ENCODE measurements at places on chromosomes 7 and 10.

DNA sequence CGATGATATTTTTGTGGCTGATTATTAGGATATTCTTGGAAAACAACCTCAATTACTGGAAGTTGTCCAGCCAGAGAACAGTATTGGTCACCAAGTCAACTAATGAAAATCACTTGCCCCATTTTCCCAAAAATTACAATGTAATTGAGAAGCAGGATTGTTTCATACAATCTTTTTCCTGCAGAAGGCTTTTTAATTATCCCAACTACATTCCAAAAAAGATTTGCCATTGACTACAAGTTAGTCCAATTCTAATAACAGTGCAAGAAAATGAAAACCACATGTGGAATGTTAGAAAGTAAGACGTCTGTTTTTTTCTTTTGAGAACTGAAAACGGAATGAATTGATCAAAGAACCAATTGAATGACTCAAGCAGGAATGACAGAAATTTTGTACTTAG, 1195.8 kb downstream of the SORCS1 start:
- no peak for DNase-seq

- DNase-seq: no peak
Measured at GRCh38 chr7:155506854-155507337, 39.5 kb downstream of the CNPY1 start.

DNA sequence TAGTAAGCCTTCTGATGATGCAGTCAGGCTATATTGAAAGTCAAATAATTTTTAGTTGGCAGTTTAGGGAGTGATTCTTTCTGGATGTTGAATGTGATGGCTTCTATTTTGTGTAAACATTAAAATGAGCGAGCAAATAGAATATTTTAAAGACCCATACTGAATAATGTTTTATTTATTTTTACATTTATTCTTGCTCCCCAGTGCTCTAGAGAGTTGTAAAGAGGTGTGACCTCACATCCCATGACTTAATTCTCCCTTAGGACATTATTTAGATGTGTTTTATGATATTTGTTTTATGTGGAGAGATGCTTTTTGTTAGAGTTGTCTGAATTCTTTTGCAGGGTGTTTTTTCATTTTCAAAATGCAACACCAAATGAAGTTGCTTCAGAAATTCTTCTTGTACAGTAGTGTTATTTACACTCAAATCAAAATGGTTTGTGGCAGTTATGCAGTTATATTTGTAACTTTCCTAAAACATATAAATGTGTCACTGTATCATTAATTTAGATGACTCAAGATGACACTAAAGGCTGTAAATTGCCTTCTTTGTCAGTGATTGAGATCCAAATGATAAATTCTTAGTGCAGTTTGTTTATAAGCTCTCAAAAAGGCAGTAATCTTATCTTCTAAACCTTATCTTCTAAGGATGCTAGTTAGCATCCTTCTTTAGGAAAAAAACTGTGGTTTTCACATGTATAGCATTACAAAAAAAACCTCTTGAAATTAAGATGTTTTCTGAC, 12.4 kb downstream of the UMAD1 start:
- DNase-seq: no peak

DNA sequence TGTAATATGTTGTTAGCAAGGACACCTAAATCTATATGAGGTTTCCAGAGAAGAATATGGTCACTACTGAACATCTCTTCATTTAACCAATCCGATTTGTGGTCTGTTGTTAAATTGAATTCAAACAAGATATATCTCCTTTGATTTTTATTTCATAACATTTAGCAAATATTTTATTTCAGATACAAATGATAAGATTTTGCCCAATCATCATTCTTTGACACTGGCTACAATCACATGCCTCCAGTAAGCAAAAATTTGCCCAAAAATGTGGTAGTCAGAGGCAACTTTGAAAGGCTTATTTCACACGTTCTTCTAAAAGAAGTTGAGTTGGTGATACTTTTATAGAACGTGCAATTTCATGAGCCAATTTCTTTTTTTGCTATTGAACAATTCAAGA, 44.7 kb upstream of the AGMO start:
- DNase-seq: no peak

DNA sequence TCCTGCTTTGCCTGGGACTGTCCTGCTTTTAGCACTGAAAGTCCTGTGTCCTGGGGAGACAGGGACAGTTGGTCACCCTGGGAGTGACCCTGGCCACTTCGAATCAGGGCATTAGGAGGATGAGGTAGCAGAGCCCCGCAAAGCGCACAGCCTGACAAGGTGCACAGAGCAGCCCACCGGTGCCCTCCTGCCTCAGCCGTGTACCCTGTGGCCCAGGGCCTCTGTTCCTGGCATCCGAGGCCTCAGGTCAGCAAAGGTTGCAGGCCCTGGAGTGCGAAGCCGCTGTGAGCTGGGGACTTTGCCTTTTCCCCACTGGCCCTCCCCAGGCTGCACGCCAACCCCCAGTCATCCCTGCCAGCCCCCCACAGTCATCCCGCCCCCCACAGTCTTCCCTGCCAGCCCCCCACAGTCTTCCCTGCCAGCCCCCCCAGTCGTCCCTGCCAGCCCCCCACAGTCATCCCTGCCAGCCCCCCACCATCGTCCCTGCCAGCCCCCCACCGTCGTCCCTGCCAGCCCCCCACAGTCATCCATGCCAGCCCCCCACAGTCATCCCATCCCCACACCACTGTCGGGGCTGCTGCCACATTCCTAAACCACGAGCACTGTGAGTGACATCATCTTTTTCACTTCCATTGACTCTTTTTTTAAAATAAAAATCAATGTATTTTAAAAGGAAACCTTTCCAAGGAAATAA, 91.8 kb downstream of the RGS10 start:
- no peak for DNase-seq

- DNase-seq: no peak
Measured at GRCh38 chr10:3430501-3430900, 257.9 kb upstream of the PITRM1 start.

DNA sequence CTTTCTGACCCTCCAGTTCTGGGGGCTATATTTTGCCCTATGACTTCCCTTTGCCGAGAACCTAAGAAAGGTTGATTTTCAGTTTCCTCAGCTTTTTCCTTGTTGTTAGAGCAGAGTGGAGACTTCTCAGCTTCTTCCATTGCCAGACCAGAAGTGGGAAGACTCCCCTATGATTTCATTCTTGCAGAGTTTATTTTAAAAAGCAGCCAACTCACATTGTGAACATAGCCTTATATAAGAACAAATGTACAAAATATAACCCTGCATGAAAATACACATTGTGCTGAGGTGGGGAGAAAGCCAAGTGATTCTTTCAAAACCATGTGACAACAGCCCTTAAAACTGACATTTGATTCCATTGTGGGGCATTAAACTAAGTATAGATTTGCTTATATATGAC, 33.8 kb upstream of the FZD8 start:
- DNase-seq: no peak

DNA sequence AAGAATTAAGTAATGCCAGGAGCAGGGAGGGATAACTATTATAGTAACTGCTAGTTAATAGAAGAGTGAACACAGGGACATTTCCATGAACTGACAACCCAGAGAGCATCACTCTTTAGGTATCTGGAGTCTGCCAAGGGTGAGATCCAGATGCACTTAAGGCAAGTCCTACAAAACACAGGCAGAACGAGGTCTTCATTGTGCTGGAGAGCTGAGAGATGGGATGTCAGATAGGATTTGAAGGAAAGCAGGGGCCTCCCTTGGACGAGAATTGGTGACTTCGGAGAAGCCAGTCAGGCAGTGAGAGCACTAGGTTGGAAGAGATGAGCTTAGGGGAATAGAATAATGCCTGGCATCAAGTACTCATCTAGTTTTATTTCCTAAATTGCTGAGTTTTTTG, 684.5 kb downstream of the GATA3 start:
- DNase-seq: no peak

GRCh38 chr7:55534916-55535590, 37.2 kb downstream of the VOPP1 start:
- no peak for DNase-seq

GRCh38 chr7:49418963-49419362, 354.5 kb upstream of the VWC2 start:
- DNase-seq: no peak

GRCh38 chr7:140714331-140715040, 18.0 kb downstream of the NDUFB2 start:
- no peak for DNase-seq

GRCh38 chr7:131753620-131754222, 197.3 kb upstream of the PODXL start:
- DNase-seq: no peak

DNA sequence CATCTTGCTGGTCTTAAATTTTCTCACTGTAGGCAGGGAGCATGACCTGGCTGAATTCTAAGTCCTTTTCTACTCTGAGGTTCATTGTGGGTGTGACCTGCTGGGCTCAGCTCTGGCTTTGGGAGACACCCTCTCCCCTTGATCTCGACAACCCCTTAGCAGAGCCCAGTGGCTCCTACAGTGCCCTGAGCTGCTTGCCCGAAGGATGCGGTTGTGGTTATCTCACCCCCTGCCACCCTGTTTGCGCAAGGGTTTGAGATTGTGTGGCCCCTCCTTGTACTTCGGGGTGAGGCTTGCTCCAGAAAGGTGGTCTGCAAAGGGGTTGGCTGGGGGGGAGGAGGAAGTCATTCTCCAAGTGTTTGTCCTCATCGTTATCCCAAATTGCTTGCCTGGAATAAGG, 55.3 kb downstream of the TCF7L2 start:
- DNase-seq: no peak

DNA sequence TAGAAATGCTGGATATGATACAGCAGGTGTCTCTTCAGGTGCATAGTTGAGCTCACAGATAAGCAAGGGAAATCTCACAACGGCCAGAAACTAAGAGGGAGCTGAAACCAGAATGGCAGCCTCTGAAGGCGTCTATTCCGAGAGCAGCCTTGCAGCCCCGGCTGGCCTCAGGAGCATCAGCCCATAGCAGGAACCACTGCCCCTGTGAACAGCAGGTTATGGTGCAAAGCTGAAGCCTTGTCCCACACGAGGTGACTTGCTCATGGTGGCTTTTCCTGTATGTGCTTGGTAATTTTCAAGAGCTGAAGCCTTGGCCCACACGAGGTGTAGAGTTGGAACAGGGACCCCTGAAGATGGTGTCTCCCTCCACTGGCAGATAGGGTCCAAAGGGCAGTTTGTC, 33.2 kb downstream of the BNIP3 start:
- no peak for DNase-seq

DNA sequence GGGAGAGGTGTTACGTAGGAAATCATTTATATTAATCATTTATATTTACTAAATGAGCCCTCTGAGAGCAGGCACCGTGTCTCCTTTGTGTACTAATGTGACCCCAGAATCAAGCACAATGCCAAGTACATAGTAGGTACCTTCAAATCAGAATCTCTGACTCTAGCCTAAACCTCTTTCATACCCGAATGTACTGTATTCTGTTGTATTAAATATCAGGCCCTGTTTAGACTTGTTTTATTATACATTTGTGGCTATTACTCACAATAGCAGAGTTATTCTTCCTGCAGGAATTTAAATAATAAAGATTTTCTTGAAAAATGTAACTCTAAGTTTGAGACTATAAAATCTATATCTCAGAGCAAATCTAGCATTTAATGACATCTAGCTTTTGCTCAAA, 297.3 kb downstream of the EXOC4 start:
- DNase-seq: no peak

GRCh38 chr10:50379616-50380015, 128.3 kb upstream of the ASAH2 start:
- DNase-seq: no peak

- no peak for DNase-seq
Measured at GRCh38 chr7:48252995-48253394, 81.7 kb downstream of the ABCA13 start.

DNA sequence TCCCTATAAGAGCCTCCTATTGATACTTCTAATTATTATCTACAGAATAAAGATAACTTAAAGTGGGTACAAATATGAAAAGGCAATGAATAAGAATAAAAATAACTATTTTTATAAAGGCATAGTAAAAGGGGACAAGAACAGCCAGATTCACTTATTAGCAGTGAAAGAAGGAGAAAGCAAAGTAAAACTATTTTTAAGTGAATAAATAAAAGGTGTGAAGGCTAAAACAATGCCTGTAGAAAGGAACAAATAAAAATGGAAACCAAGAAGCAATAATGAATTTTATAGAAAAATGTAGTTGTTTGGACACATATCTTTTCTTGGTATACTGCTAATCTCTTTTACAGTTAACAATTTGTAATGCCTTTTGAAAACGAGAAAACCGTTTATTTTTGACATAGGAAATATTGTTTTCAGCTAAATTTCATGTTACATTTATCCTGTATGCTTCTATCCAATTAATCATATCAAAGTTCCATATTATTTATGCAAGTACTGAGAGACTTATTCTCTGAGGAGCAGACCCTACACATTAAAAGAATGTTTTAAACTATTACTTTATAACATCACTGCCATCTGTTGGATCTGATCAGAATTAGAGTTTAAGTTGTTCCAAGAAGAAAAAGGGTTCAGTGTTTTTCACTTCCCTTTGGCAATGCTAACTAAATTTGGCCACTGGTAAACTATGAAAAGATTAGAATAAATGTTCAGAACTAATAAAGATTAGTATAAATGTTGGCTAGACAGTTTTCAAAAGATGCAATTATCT, 59.1 kb downstream of the ARMC3 start:
- no peak for DNase-seq

GRCh38 chr7:148720472-148720871, 21.8 kb downstream of the CUL1 start:
- no peak for DNase-seq

DNA sequence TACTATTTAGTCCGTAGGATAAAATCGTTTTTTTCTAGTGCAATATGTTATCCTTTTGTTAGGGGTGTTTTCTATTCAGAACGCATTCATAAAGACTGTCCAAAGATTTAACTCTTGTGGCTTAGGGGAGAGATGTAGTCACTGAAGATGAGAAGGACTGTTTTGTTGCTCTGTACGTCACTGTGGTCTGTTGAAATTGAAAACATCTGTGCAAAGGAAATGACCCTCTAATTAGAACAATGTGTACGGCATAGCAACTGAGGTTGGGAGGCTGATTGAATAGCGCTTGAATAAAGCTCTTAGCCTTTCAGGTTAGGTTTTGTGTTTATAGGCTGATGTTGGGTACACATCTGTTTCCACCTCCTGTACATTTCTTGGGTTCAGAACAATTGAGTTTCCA, 453.4 kb upstream of the AKR1E2 start:
- no peak for DNase-seq

DNA sequence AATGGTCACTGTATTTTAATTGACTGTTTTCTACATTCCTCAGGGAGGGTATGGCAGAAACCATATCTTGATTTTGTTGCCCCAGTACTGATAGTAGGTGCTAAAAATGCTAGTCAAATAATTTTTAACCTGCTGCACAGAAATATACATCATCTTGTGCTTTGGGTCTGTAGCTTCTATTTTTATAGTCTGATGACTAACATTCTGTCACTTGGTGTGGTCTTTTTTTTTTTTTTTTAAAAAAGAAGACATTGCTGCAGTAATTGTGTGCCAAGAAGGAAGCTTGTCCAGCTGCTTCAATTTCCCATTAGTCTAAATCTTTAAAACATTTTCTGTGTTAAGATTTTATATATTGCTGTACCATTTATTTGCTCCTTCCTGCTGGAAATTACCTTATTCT, 83.6 kb downstream of the ICA1 start:
- no peak for DNase-seq
